ENCODE measurements at places on chromosomes 12 and 14.

GRCh38 chr12:106189341-106189740 is 50.6 kb upstream of the NUAK1 start:
- DNase-seq = no peak

GRCh38 chr12:79692860-79693577 is 2.3 kb upstream of the PAWR start:
- DNase-seq = no peak

DNA sequence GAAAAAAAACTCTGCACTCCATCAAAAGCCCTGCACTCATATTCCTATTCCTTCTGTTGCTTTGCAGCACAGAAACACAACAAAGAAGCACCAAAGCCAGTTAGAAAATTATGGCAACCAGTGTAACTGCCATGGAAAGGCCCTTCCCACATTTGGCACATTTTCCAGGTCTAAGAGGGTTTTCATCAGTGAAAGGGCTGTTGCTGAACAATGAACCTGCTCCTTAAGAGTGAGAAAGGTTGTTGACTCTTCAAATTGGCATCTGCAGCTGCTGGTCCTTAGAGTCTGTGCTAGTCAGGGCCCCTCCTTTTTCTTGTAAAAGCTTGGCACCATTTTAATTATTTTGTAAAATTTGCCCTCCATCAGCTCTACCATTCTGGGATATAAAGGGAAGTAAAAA is 378.7 kb upstream of the KITLG start:
- DNase-seq = no peak

DNA sequence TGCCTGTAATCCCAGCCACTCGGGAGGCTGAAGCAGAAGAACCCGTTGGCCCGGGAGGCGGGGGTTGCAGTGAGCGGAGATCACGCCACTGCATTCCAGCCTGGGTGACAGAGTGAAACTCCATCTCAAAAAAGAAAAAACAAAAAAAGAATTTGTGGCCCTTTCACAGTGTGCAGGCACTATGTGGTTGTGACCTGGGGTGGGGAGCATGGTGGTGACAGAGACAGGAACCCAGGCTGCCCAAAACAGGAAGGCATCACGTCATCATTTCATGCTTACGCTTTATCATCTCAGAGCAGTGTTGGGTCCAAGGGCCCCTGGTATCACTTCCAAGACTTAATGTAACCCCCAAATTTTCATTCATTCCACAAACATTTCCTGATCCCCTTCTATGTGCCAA is 175.7 kb upstream of the GSC start:
- DNase-seq = no peak

DNA sequence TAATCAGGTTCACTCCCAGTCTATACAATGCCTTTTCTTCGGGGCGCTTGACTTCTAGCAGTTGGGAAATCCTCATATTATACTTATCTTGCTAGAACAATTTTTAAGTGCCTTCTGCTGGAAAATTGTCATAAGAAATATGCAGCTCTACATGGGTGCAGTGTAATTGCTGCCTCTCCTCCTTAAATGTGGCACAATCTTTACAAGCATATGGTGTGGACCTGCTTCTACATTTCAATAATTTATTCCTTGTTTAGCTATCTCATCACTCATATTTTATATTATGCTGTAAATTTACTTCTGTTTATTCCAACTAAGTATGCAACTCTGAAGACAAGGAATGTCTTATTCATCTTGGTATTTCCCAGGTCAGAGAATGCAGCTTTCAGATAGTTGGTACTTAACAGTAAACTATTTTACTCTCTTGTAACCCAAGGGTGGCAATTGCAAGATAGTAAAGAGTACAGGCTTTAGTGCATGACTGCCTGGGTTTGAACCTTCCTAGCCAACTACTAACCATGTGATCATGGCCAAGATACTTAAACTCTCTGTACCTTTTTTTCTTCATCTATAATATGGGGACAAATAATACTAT is 43.6 kb upstream of the GAS2L3 start:
- DNase-seq = no peak

GRCh38 chr12:101570047-101570446 is 24.7 kb upstream of the MYBPC1 start:
- DNase-seq = peak; percentile 5

DNA sequence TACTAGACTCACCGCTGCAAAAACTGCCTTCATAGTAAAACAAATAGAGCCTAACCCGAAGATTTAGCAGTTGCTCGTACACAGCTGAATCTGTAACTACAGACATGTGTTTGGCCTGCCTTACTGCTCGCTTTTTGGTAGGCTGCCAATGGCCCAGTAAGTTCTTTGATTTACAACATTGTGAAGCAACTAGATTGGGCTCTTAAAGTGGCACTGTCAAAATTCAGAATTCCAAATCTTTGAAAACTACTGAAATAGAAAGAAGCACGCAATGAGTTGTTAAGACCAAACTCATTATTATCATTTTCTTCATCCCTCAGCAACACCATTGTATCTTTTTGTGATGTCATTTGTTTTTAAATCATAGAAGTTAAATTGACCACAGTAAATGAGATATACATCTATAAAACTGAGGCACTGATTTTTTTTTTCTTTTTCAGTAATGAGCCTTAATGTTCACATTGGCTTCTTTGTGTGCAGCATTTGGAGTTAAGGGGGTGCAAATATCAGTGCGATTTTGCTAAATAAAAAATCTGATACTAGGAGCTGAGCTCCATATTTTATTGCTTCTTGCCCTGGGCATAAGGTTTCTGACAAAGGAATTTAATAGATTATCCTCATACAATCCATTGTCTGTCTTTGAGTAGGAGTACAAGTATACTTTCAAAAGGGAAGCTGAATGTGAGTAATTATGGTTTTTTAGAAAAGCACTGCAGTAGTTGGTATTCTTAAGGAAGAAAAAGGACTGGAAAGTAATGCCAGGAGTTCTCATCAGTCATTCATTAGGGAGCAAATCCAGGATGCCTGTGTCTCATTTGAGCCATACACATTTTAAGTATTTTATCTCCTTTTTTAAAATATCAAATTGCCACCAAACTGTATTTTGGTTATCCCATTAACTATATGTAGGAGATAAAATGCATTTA is 138.5 kb downstream of the KICS2 start:
- no peak for DNase-seq

DNA sequence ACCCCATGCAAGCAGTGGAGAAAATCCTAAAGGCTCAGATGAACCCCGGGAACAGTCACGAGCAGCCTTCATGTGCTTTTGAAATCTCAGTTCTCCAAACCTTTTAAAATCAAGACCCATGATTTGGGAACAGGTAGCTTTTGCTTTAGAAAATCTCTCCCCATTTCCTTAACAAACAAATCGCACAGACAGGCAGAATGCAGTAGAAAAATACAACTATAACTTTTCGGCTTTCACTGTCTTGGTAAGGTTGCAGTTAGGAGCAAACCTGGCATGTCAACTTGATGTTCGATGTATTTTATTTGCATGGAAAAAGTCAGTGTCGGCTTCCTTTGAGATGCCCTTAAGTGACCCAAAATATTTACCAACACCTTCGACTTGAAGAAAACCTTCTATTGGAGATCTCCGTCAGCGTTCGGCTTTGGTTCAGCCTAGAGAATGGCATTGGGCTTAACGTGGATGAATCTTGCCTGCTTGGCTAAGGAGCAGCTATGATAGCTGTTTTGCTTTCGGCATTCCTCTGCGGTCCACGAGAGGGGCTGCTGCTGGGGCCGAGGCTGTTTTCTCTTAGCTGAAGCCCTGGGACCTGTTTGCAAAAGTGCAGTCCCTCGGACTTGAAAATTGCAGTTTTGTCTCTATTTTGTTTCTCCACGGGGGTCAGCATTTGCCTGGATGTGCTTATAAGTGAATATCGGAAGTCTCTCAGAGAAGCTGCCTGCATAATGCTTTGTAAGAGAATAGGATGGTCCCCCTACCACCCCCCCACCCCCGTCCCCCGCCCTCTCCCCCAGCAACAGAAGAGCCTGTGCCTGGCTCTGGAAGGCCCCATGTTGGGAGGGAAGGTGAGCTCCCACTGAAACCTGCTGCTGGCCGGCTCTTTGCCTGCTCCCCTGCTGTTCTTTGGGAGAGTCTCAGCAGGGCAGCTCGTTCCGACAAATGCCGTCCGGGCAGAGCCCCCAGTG is 122.8 kb downstream of the AACS start:
- DNase-seq = no peak

DNA sequence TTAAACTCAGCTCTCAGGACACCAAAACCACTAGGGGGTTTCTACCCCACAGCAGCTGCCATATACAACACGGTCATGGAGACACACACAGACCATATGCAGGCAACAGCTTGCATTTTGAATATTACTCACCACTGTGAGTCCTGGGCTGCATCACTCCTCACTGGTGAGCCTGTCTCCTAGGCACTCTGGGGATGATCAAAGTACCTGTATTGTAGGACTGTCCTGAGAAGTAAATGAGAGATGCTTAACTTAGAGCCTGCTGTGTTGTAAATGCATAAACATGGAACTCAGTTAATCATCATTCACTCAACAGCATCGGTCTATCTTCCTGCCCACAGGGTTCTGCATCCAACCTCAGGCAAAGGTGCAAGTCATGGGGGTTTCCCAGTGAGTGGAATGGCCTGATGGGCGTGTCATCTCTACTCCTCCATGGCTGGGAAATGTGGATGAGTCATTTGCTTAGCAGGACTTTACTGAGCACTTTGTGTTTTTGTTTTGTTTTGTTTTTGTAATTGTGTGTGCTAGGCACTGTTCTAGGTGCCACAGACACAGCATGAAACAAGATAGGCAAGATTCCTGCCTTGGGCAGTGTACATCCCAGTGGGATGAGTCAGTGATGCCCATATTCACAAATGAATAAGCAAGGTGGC is 1141.2 kb upstream of the TMEM132C start:
- DNase-seq = peak; percentile 1

DNA sequence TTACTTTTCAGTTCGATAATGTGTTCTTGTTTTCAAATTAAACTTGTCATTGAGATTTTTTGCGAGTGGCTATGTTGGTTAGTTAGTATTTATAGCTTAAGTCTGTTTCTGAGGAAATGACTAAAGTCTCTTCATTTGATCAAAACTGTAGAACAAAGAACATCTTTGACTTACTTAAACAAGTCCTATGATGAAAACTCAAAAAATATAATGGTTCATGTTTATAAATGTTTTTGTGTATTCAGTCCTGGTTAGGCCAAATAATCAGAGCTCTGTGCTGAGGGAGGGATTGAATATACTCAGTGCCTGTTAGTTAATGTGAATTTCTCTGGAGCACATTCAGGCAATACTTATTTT is 51.7 kb downstream of the PPFIBP1 start:
- DNase-seq = no peak

GRCh38 chr14:37587881-37588666 is 7.0 kb downstream of the FOXA1 start:
- DNase-seq = no peak

GRCh38 chr14:65003394-65003793 is 16.7 kb downstream of the FNTB start:
- no peak for DNase-seq

- no peak for DNase-seq
Observed at GRCh38 chr14:29806124-29806517, 121.5 kb downstream of the PRKD1 start.

DNA sequence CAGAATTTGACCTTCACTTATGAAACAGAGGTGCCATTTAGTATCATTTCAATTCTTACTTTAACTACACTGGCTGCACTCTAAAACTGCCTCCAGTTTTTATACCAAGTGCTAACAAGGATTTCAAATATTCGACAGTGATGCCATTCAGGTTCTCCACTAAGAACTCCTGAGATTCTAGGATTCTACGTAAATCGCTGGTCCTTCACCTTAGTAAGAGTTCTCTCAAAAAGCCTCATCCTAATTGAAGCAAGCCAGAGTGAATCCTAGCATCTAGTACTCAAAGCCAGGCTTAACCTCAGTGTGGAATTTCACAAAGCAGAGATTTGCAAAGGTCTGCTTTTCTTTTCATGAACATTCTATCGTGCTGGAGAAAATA is 3.5 kb downstream of the SLC38A2 start:
- DNase-seq = no peak

DNA sequence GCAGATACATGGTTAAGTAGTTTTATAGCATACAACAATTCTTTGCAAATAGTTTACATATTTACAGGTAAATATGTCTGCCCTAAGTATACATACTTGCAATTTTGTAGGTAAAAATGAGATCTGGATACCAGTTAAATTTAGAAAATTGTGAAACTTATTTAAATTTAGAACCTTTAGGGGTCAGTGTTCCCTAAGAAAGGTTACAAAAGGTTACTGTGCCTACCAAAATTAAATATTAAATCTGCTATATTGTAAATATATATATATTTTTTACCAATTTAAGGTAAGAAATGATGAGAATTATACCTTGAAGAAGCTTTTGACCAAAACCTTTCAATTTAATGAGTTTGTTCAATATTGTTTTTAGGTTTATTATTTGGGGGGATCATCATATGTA is 54.0 kb downstream of the MIPOL1 start:
- DNase-seq = no peak

- DNase-seq = no peak
Observed at GRCh38 chr14:33943096-33943883, 7.6 kb downstream of the EGLN3 start.

- DNase-seq = no peak
Observed at GRCh38 chr12:122610911-122611310, 83.9 kb downstream of the KNTC1 start.

DNA sequence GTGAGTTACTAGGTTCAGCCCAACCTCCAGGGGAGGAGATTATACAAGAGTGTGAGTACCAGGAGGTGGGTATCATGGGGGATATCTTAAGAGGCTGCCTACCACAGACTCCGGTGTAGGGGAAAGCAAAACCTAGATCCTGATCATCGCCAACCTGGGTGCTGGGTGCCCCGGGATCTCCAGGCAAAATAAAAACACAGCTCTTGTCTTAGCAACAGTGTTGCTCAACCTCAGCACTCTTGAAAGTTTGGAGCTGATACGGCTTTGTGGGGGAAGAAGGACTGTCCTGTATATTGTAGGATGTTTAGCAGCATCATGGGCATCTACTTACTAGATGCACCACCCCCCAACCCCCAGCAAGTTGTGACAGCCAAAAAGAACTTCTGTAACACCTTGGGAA is 74.5 kb downstream of the CCDC60 start:
- peak; percentile 13 for DNase-seq

DNA sequence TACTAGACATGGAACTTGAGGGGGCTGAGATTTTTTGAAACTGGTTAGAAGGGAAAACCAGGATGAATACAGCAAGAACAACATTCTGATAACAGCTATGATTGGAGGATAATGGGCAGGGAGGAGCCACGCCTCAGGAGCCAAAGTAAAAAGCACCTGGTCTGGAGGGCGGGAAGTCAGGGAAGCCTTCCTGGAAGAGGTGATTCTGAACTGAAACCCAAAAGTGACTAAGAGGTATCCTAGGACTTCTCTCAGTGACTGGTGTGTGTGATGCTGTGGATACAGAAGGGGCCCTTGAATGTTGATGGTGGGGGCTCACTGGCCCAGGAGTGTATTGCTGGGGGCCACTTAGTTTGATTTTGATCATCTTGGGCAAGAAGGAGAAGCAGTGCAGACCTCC is 18.8 kb upstream of the GPR68 start:
- DNase-seq = no peak

GRCh38 chr12:130846369-130846768 is 7.3 kb upstream of the STX2 start:
- no peak for DNase-seq

DNA sequence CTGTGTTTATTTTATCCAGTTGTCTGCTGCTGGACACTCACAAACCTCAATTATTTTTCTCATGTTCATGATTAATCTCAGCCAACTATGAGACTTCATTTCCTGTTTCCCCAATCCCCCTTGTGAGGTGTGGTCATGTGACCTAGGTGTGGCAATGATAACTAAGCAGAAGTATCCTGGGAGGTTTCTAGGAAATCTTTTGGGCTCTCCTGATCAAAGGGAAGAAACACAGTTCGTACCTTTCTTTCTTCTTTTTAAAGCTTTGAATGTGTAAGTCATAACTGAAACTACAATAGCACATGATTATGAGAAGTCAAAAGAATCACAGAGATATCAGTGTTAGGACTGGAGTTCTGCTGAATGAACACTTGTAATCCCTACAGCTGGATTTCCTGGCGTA is 34.4 kb upstream of the MANSC4 start:
- no peak for DNase-seq

Measured in MV-4-11 (cell line).